ENCODE measurements at places on chromosomes 2 and 18.

- no peak for DNase-seq
Observed at GRCh38 chr2:11877764-11878163, 131.3 kb downstream of the LPIN1 start.

DNA sequence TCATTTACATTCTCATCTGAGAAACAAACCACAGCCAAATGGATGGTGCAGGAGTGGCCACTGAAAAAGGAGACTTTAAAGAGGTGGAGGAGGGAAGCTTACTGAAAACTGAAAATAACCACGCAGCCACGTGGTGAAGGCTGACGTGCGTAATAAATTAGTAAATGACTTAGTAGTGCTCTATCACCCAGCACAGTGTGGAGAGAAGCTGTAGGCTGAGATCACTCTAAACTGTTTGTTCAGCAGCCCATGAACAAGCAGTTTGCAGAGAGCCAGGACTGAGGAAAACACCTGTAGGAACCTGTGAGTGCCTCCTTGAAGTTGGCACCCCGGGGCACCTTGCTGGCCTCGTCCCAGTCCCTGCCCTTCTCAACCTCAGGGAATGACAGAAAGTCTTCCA lies 193.0 kb downstream of the TXNL1 start:
- DNase-seq, result no peak

DNA sequence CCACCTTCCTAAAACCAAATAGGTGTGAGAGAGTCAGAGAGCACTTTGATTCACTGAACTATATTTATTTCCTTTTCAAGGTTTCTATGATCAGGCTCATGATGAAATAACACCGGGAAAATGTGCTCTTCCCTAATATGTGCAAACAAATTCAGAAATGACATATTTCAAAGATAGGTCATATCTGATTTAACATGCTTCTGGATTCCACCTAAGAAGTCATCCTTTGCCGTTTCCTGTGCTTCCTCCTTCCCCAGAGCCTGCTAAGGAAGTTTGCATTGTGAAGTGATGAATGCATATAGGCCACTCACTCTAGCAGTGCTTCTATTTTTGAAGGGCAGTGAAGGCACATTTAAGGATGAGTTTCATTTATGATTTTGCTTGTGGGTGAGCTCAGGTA lies 327.6 kb downstream of the TDRD15 start:
- DNase-seq, result no peak

DNA sequence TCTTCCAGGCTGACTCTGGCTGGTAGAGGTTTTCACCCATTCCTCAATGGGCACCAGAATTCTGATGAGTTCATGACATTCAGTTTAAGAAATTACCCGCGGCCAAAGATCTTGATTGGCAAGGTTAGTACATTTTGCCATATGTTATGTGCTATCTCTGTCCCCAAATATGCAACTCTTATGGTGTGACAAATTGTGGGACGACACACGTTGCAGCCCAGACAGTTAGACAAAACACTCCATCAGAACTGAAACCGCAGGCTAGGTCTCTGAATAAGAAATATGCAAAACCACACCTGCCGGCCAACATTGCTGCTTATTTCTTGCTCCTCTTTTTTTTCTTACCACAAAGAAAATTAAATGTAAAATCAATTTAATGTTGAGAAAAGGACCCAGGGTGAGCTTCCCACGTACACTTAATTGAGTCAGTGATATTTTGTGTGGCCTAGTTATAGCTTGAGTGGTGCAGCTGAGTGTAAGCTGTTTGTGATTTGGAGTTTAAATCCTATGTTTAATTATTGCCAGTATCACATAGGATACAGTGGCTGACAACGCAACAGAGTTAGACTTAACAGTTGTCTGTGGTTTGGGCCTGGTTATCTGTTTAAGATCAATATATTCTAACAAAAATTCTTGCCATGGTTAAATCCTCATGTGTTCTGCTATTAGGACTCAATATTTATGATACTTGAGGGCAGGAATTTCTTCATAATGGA lies 35.7 kb upstream of the LTBP1 start:
- no peak for DNase-seq

- DNase-seq, result peak; percentile 22
Observed at GRCh38 chr18:3594760-3595368, 144.9 kb downstream of the TGIF1 start.
